ENCODE measurements at places on chromosomes 4 and X.

GRCh38 chrX:68989865-68990606 lies 161.2 kb downstream of the EFNB1 start:
- DNase-seq: no peak

GRCh38 chr4:54440394-54441136 lies 211.5 kb downstream of the PDGFRA start:
- DNase-seq: no peak

DNA sequence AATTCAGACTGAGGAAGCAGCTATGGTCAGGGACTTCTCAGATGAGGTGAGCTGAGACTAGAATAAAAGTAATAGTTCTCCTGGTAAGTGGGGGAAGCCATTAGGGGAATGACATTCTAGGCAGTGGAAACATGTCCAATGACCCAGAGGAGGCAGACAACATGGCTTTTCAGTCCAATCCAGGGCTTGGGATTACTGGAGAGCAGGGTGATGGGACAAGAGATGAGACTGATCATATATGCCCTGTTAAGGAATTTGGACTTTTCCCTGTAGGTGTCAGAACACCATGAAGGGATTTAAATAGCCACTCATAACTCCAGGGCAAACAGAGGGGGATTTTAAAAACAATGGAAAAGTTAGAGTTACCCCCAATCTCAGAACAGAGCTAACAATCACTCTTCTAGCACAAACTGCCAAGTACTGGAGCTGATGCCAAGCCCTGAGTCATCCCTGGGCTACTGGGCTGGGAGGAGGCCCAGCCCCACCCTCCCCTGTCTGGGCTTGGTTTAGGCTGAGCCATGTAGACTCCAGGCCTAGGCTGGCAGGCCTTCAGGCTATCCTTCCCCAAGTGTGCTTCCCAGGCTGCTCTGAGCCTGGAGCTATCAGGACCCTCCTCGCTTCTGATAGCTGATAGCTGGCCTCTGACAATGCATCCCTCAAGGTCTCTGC lies 22.7 kb upstream of the MSN start:
- peak; percentile 15 for DNase-seq

- no peak for DNase-seq
These were observed 28.4 kb upstream of the SULT1E1 start for GRCh38 chr4:69888336-69888735.

- DNase-seq: no peak
These were observed 52.8 kb downstream of the GPC4 start for GRCh38 chrX:133362538-133362937.

DNA sequence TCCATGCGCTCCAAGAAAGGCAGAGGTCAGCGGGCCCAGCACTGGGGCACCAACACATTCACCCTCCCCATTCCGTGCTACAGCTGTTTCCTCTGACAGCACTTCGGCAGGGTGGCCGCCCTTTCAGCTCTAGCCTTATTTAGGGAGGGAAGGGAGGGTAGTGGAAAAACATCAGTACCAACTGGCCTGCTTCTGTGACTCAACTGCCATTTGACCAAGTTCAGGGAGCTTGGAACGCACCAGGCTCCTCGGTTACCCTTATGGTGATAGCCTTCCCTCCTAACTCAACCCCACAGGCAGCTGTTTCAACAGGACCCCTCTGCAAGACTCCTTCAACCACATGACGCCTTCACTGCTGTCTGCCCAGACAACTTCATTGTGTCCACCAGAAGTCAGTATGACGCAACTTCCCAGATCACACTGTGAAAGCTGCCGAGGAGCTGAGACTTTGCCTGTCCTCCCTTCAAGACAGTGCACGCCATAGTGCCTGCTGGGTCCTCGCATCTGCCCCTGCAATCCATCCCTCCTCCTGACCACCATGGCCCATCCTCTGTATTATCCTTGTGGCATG lies 132.2 kb downstream of the AFAP1 start:
- DNase-seq: no peak

DNA sequence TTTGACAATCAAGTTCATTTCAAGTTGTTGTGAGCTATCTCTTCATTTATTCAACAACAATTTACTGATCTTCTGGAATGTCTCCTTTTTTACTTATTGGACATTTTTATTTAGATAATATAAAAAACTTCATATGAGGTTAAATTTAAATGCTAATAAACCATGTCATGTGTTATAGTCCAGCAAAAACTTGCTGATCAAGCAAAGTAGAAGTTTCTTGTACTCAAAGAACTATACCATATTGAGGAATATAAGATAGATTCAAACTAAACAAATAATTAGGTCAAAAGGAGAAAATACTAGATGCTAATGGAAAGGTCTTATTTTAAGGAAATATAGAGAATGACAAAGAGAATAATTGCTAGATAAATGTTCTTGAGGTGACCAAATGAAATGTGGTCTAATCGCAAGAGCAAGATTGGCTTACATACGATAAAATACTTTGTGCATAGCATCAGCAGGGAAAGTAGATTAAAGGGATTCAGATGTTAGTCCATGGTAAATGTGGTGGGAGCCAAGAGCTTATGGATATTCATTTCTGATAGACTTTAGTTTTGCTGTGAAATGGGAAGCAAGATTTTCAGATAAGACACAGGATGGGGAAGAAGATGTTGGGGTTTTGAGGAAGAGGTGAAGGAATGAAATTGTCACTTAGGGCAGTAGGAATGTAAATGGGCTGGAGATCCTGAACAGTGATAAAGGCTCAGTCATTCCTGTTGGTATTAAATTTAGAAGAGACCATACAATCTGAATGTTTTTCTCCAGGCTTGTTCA lies 229.5 kb downstream of the MAPK10 start:
- no peak for DNase-seq

- DNase-seq: no peak
These were observed 79.5 kb downstream of the AFF1 start for GRCh38 chr4:87014284-87014782.

- DNase-seq: no peak
These were observed 382.0 kb downstream of the GABRG1 start for GRCh38 chr4:45741897-45742296.

GRCh38 chr4:26856906-26857277 lies 3.7 kb upstream of the STIM2 start:
- DNase-seq: no peak

DNA sequence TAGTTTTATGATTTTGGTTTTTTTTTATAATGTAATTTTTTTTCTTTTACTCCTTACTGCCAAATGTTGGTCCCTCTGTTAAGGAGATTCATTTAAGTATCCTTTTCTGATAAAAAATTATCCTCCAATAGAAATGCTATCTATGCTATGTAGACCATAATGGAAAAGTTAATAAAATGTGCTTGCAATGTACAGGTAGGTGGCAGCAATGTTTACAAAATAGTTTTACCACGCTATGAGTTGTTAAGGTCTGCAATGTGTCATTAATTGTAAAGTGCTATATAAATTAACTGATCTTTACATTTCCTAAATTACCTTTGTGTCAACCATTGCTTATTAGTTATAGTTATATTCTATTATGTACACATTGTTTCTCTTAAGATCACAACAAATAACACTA lies 3.8 kb upstream of the CENPC start:
- no peak for DNase-seq

DNA sequence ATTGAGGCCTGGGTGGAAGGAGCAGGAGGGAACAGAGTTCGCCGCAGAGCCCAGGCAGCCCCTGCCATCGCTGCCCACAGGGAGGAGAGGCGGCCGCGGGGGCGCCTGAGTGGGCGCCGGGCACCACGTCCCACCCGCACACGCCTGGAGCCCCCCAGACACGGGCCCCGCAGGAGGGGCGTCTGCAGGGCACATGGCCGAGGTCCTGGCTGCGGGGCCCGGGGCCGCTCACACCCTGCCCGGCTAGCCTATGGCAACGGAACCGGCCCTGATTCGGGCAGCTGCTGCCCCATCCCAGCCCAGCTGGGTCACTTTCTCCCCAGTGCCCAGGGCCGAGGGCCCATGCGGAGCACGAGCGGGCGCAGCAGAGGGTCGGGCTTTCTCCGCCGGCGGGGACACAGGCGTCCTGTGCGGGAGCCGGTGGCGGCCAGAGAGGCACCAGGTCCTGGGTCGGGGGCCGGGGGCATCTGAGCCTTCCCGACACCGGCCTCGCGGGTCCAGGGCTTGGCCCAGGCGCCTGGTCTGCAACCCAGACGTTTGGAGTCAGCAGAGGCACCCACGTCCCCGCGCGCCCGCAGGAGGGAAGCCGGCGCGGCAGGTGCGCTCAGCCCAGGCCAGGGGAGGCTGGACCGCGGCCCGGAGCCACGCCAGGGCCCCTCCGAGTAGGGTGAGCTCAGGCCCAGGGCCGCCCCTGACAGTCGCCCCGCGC lies 91.2 kb downstream of the FAM53A start:
- no peak for DNase-seq

GRCh38 chrX:45619290-45619689 lies 418.6 kb upstream of the DIPK2B start:
- DNase-seq: no peak

DNA sequence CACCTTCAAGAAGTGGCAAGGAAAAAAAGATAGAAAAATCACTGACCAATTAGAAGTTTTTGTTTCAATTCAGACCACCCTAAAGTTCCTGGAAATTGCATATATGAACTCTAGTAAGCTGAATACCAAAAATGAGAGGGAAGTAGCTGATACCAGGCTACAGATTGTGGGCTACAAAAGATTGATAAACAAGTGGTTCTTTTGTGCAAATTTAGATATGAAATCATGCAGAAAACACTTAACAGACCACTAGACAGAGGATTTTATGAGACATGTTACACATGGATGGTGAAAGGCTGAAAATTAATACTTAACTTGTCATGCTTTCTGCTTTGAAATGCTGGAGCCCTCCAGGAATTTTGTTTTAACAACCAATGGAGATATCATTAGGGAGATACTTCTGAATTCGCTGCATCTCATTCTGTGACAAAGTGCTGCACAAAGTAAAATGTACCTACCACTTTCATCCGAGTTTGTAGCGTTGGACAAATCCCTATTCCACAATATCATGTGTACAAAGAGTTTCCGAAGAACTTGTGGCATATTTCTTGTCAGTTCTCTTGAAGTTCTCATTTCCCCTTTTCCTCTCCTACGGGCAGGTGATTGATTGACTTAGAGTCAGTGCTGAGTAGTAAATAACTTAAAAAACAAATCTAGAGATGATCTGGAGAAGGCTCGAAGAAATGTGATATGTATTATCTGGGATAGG lies 235.0 kb downstream of the PALLD start:
- no peak for DNase-seq

- DNase-seq: no peak
These were observed 103.6 kb downstream of the GUCY2F start for GRCh38 chrX:109378281-109378680.

DNA sequence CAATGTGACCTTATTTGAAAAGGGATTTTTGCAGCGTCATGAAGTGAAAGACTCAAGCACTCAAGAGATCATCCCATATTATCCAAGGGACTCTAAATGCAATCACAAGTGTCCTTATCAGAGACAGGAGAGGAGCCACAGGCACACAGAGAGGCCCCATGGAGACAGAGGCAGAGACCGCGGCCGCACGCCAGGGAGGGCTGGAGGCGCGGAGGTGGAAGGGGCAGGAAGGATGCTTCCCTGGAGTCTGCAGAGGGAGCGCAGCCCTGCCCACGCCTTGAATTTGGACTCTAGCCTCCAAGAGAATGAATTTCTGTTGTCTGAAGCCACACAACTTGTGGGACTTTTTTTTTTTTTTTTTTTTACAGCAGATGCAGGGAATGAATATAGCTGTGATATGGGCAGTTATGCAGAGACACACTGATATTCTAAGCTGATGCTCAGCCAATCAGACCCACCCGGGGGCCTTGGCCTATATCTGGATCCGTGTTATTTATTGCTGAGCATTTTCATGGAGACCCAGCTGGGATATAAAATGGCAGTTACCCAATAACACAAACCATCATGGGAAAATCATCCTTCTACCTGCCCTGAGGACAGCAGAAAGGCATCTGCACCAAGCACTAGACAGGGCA lies 244.8 kb upstream of the PSAPL1 start:
- DNase-seq: no peak

DNA sequence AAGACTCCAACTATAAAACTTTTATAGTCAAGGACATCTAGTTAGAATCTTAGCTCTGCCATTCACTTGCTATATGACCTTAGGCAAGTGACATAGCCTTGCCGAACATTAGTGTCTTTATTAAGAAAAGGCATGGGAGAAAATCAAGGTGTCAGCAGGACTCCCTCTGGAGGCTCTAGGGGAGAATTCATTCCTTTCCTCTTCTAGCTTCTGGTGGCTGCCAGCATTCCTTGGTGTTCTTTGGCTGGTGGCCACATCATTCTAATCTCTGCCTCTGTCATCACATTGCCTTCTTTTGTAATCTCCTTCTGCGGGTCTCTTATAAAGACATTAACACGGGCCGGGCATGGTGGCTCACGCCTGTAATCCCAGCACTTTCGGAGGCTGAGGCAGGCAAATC lies 99.8 kb downstream of the PPP1R2C start:
- DNase-seq: no peak

DNA sequence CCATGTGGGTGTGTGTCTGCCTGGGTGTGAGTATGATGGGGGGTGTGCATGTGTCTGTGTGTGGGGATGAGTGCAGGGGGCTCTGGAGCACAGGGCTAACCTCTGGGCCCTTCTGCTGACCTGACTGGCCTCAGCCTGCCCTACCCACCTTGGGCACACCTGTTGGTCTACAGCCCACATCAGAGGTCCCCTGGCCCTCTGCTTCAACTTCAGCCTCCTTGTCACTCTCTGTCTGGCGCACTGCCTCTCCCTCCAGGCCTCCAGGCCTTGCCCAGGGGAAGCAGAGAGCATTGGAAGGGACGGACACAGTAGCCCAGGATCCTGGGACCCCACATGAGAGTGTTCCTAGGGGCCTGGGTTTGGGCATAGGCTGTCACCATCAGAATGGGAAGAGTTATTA lies 115.4 kb downstream of the EFNB1 start:
- DNase-seq: no peak

- DNase-seq: no peak
These were observed 52.4 kb downstream of the ENPP6 start for GRCh38 chr4:184165291-184165690.

DNA sequence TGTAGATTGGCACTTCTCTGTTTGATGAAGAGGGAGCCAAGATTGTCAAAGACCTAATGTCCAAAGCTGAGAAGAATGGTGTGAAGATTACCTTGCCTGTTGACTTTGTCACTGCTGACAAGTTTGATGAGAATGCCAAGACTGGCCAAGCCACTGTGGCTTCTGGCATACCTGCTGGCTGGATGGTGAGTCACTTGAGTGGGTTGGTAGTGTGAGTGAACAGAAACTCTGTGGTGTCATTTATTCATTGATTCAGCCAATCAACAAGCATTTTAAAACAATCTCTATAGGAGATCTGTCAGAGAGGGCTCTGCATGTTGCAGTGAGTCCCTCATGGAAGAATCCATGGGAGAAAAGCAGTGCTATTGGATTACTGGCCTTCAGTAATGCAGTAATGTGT lies 16.3 kb downstream of the TAF9B start:
- peak; percentile 31 for DNase-seq

DNA sequence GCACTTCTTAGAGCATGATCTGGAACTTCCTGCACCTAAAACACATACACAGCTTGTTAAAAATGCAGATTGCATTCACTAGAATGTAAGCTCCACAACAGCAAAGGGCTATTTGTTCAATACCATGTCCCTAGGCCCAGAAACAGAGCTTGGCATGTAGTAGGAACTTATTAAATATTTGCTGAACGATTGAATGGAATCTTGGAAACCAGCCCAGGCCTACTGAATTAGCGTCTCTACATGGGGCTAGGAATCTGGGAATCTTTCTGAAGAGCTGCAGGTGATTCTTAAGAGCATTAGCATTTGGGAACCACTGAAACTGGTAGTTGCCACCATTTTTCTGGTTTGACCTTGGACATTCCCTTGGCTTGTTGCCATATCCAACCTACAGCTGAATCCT lies 234.1 kb downstream of the STIM2 start:
- DNase-seq: no peak
